ENCODE measurements at places on chromosomes 3 and 15. TPM values are rescaled to one million over a fixed set of nuclear protein-coding genes. Genes with fewer than 3 reads are reported as not detected.
A peak's percentile ranks its signal among the peaks of the same experiment; 100 is the strongest.

- H3K4me3 ChIP-seq, result peak overlapping the region; percentile 52
- ATAC-seq, result no peak
- H3K27me3 ChIP-seq, result no peaks in the 10 kb centered on the region
- H3K36me3 ChIP-seq, result no peaks in the 10 kb centered on the region
- peaks cover 30% of the 10 kb centered on the region for H3K4me1 ChIP-seq
These were observed 632 bp upstream of the IDH3A start for GRCh38 chr15:78148392-78149067.

DNA sequence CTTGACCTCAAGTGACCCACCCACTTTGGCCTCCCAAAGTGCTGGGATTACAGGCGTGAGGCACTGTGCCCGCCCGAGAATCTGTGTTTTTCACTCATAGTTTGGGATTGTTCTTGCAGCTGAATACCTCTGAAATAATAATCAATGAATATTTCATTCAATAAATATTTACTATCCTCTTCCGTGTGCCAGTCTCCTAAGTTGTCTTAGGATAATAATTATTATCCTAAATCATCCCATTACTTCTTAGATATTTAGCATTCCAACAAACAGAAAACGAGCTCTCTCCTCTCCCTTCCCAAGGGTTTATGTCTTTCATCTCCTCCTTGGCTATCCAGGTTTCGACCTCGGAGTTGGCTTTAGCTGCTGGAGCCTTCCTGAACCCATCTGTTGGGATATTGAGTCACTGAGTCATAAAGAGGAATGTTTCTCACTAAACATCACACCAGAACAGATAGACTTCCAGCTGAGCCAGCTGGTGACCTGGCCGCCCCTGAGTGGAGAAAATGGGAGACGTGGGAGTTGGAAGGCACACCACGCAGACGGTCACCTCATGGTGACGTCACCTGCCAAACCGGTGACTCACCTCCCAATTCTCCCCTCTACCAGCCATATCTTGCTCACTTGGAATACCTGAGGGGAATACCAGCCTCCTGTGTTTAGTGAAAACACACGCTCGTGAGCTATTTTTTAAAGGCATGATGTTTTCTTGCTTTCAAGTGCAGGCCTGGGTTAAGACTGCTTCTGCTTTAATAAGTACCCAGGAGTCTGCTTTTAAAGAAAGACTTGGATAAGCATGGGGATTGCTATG is 43.9 kb downstream of the BHLHE40 start:
- ATAC-seq, result peak; percentile 66

The STRC gene
- total RNA-seq, result not detected

The TMEM207 gene
- not detected for total RNA-seq

The RHCG gene
- 12.3 TPM for total RNA-seq

Measured in gastroesophageal sphincter (tissue), 4 donors.